ENCODE measurements at places on chromosomes 2 and 18. TPM values are rescaled to one million over a fixed set of nuclear protein-coding genes. Genes with fewer than 3 reads are reported as not detected.

FAM110C gene
- polyA plus RNA-seq, result 4.5 TPM

PTPRM gene
- polyA plus RNA-seq, result 10.6 TPM

ACP1 gene
- 130 TPM for polyA plus RNA-seq

FARP2 gene
- 48.2 TPM for polyA plus RNA-seq

CCL20 gene
- 0.23 TPM for polyA plus RNA-seq

EPB41L3 gene
- 6.5 TPM for polyA plus RNA-seq

RND3 gene
- polyA plus RNA-seq, result 17.4 TPM

SLC5A7 gene
- polyA plus RNA-seq, result not detected

GPR35 gene
- polyA plus RNA-seq, result 14.5 TPM

APCDD1 gene
- 45.5 TPM for polyA plus RNA-seq

SEPTIN2 gene
- polyA plus RNA-seq, result 243 TPM

ACOXL gene
- polyA plus RNA-seq, result not detected

FSHR gene
- polyA plus RNA-seq, result not detected

TSPYL6 gene
- polyA plus RNA-seq, result not detected

SERPINB13 gene
- not detected for polyA plus RNA-seq

AQP12B gene
- polyA plus RNA-seq, result 0.38 TPM

SH3RF3 gene
- 13.1 TPM for polyA plus RNA-seq

CRACDL gene
- polyA plus RNA-seq, result 0.67 TPM

GALNT13 gene
- polyA plus RNA-seq, result 1.8 TPM

SCTR gene
- polyA plus RNA-seq, result 0.13 TPM

WNT10A gene
- polyA plus RNA-seq, result not detected

CRYGD gene
- not detected for polyA plus RNA-seq

Measured in aorta (tissue), 5 donors.